ENCODE measurements at places on chromosomes 7 and 10. TPM values are rescaled to one million over a fixed set of nuclear protein-coding genes. Genes with fewer than 3 reads are reported as not detected.

The CACNB2 gene
- total RNA-seq = 1.3 TPM

The CPA5 gene
- 6.3 TPM for total RNA-seq

The GPRIN2 gene
- 0.13 TPM for total RNA-seq

The CHST3 gene
- total RNA-seq = 12.3 TPM

The NCF1 gene
- total RNA-seq = 0.66 TPM
